ENCODE measurements at places on chromosomes 1 and 21.
A peak's percentile ranks its signal among the peaks of the same experiment; 100 is the strongest.

GRCh38 chr1:28196330-28196729 is 19.8 kb upstream of the PTAFR start:
- DNase-seq = no peak

DNA sequence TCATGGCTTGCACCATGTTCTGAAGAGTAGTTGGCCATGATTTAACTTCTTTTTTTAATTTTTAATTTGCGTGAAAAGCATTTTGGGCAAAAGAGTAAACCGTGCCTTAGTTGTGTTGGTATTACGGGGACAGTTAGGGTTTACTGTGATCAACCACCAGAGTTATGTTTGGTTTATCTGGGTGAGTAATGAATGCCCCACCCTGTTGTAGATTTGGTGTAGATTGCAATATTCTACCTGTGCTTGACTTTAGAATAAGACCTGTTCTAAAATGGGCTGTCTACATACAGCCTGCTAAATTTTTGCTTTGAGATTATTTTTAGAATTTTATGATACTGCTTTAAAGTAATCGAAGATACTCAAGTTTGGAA is 1.4 kb downstream of the USP25 start:
- DNase-seq = peak; percentile 24

DNA sequence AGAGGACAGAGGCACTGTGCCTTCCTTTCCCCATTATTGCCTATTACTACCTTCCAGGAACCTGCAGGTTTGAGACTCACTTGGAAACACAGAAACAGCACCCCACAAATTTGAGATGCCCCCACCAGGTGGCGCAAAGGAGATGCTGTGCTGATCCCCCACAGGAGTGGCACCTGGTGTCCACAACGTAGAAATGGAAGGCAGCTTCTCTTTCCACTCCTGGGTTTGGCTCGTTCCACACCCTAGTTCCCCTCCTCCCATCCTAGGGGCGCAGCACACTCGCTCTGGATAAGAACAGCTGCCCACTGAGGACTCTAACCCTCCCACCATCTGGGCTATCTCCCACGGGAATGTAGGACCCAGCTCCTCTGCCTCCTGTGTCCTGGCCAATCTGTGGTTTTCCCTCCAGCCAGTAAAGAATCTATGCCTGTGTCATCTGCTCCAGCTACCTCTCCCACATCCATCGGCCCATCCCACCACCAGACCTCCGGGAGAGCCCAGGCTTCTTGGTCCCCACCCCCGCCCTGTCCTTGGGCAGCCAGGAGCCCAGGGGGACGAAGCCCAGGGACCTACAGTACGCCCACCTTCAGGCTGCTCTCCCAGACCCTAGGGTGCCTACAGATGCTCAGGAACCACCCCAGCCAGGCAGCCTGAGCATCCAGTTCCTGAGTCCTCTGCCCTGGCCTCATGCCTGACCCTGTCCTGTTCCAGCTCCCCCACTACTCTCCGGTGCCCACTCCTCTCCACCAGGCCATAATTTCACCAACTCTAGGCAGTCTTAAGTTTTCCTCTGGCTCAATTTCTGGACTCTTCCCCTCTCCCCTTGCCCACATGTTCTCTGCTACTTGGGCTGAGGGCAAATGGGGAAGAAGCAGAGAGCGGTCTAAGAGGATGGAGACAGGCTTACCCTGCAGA is 549 bp downstream of the THBS3 start:
- peak; percentile 68 for DNase-seq

- peak; percentile 34 for DNase-seq
Observed at GRCh38 chr1:185775501-185775900, 41.3 kb downstream of the HMCN1 start.

DNA sequence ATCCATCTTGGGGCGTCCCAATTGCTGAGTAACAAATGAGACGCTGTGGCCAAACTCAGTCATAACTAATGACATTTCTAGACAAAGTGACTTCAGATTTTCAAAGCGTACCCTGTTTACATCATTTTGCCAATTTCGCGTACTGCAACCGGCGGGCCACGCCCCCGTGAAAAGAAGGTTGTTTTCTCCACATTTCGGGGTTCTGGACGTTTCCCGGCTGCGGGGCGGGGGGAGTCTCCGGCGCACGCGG is 282 bp upstream of the SOD1 start:
- no peak for DNase-seq

- DNase-seq = no peak
Observed at GRCh38 chr1:15056515-15057285, 96.8 kb upstream of the TMEM51 start.

DNA sequence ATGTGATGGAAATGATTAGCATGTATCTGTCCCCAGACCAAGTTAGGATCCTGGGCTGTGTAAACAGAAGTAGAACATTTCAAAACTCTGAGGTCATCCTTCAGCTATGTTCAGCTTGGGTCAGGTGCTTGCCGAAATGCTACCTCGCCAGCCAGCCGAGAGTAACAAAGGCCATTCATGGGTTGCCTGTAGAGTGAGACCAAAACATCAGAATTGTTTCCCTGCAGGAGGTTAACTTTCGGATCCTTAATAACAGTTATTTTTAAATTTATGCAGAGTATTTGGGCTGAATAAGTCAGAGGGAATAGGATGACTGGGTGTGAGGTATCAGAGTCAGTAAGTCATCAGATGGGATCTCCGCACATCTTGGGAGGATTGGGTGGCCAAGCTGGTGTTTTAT is 35.6 kb downstream of the SMYD2 start:
- DNase-seq = no peak

DNA sequence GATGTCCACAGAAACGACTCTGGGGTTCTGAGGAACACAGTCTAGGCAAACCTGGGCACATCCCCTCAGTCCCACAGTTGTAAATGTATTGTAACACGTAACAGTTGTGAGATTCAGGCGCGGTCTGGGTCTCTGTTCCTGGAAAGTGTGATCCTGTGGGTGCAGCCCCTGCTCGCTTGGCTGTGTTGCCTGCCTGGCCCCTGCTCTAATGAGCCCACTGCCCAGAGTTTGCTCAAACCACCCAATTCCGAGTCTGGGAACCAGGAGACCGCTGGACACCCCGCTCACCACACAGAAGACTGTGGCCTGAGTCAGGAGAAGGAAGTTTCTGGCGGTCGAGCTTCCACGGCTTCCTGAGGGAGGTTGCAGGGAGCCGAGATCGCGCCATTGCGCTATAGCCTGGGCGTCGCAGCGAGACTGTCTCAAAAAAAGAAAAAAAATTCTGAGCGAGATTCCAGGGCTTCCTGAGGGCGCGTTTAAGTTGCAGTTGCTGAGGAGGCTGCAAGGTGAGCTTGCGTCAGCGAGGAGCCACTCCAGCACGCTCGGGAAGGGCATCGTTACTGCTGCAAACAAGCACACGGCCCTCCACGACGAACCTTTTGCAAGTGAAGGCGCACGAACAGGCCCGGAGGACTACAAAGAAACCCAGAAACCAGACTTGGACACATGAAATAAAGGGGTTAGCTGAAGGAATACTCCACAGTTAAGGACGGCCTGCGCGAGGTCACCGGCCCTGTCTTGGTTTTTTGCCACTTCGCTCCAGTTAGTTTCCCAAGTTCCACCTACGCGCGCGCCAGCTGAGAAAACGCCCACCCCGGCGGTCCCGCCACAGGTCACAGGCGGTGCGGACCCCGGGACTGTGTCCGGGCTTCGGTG is 1.1 kb downstream of the C21orf58 start:
- peak; percentile 10 for DNase-seq

DNA sequence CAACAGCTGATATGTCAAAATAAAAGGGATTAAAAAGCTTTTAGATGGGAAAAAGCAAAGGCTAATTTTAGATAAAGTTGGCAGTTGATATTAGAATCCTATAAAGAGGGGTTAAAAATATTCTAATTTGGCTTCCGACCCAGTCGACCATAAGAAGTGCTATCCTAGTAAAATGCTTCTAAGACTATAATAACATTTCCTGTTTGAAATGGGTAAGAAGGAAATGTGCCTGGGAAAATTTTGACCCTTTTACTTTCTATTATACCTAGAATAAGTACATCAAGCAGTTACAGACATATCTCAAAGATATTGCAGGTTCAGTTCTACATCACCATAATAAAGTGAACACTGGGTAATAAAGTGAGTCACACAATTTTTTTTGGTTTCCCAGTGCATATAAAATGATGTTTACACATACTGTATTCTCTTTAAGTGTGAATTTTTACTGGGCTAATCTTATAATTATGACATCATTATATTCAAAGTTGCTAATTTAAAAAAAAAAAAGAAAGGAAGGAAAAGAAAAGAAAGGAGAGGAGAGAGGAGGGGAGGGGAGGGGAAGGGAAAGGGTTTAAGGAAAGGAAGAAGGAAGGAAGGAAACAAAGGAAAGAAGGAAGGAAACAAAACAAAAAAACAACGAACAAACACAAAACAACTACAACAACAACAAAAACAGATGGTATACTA is 308.2 kb upstream of the NR5A2 start:
- DNase-seq = no peak
